Activated T-cell treated with anti-CD3 and anti-CD28 coated beads for 48 hours (primary cell): ENCODE measurements at places on chromosomes 4 and X.

- DNase-seq: no peak
These were observed 7.6 kb downstream of the CXCL13 start for GRCh38 chr4:77613267-77613666.

DNA sequence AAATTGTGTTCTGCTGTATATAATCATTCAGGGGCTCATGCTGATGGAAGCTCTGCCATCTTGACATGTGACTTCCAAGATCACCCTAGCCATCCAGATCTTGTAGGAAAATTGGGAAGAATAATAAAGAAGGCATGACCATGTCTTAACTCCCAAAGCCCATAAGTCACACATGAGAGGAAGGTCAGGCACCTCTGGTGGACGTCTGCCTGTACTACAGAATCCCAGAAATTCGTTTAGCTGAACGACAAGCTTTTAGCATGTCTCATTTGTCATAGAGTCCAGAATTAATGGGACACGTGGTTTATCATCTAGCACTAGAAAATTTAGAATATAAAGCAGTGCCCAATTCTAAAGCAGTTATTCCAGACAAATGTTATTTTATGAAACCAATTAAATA lies 212.7 kb downstream of the CENPC start:
- no peak for DNase-seq

DNA sequence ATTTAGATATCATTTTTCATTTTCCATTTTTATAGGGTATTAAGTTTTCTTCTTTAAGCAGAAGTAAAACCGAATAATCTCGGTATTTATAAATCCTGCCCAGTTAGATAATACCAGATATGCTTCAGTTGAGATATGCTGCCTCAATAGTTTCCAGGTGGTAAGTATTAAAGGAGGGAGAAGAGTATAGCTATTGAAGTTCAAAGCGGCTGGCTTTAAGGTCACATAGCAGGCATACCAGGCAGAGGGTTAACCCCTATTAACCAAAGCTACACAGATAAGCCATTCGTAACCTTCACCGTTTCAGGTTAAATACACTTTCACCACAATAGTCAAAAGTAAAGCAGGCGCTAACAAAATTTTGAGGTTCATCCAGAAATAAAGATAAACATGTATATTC lies 54.2 kb downstream of the EDNRA start:
- no peak for DNase-seq

- DNase-seq: no peak
These were observed 45.4 kb downstream of the SEC24D start for GRCh38 chr4:118790544-118790943.

DNA sequence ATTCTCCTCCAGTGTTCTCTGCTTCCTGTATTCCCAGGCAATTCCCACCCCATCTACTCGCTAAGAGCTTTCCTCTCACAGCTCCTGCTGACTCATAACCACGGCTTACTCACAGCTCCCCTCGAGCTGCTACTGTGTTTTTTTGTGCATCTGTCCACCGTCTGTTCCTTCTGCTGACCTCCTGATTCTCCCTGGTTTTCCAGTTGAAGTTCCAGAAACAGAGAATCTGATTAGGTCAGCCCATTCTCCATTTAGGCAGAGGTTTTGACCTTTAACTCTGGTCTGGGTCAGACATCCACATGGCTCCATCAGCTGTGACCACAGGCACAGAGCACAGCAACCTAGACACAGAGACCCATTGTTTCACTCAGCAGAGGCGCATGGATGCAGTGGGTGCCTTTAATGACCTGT lies 5.5 kb upstream of the SMIM20 start:
- DNase-seq: no peak

GRCh38 chr4:15291122-15291521 lies 136.7 kb upstream of the C1QTNF7 start:
- no peak for DNase-seq
